ENCODE measurements at places on chromosomes 5 and 9. TPM values are rescaled to one million over a fixed set of nuclear protein-coding genes. Genes with fewer than 3 reads are reported as not detected.

SCGB3A2 gene
- not detected for total RNA-seq

PCDHA9 gene
- 1.7 TPM for total RNA-seq

YIPF5 gene
- total RNA-seq, result 79.2 TPM

PCDHB10 gene
- 7.8 TPM for total RNA-seq

FAT2 gene
- total RNA-seq, result 38.4 TPM
